ENCODE measurements at places on chromosomes 7 and 10.

GRCh38 chr10:94219829-94220228 lies 142.9 kb downstream of the NOC3L start:
- no peak for DNase-seq

DNA sequence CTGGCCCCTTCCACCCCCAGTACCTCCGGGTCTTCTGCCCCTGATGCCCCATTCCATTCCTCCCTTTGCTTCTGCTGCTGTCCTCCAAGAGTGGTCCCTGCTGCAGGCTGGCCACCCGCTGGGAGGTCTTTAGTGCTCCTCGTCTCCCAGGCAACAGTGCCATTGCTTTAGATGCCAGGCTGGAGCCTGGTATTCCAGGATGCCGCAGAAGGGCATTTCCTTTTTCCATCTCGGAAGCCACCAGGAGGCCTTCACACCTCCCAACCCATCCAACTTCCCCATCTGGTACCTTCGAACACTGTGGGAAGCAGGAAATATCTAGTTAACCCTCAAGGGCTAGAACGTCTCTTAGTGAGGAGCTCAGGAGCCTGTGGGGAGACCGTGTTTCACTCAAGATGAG lies 92.9 kb upstream of the DUSP5 start:
- DNase-seq = no peak

GRCh38 chr10:5776881-5777197 lies 36.4 kb downstream of the GDI2 start:
- DNase-seq = peak; percentile 51

GRCh38 chr7:90574820-90575187 lies 21.3 kb upstream of the CDK14 start:
- DNase-seq = no peak

DNA sequence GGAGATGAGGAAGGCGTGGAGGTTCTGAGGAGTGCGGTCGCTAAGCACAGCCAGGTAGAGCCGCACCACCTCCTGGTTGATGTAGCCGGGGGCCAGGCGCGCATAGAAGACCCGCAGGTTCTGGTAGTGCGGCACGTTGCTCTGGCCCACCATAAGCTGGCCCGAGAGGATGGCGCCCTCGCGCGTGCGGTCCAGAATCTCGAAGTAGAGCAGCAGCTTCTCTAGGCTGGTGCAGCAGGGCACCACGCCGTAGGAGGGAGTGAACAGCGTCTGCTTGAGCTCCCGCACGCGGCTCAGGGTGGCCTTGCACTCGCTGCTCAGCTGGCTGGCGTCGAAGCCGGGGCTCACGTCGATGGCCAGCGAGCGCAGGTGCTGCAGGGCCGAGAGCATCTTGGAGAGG lies 77.8 kb upstream of the TNRC18 start:
- DNase-seq = no peak

- DNase-seq = no peak
Measured at GRCh38 chr7:6886198-6886597, 60.1 kb upstream of the CCZ1B start.

DNA sequence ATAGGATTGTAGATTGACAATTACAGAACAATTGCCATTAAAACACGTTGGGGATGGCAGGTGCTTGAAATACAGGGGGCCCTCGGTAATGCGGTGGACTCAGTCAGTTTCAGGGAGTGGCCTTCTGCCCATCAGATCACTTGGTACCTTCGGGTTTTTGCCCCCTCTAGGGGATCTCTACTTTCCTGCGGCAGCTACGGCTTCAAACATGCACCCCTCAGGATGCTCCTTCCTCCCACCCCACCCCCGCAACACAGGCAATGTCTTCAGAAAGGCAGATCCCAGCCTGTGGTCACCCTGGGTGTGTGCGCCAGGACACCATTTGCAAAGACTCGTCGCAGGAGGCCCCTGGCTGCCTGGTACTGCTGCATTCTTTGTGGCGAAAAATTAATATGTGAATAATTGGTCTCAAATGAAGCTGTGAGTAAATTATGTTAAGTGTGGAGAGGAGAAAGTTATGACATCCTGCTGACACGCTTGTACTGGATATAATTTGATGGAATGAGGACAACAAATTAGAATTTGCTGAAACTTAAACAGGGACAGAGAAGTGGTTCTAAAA lies 431.0 kb upstream of the MKI67 start:
- no peak for DNase-seq

GRCh38 chr10:106424054-106424453 lies 740.5 kb downstream of the SORCS1 start:
- DNase-seq = peak; percentile 95

DNA sequence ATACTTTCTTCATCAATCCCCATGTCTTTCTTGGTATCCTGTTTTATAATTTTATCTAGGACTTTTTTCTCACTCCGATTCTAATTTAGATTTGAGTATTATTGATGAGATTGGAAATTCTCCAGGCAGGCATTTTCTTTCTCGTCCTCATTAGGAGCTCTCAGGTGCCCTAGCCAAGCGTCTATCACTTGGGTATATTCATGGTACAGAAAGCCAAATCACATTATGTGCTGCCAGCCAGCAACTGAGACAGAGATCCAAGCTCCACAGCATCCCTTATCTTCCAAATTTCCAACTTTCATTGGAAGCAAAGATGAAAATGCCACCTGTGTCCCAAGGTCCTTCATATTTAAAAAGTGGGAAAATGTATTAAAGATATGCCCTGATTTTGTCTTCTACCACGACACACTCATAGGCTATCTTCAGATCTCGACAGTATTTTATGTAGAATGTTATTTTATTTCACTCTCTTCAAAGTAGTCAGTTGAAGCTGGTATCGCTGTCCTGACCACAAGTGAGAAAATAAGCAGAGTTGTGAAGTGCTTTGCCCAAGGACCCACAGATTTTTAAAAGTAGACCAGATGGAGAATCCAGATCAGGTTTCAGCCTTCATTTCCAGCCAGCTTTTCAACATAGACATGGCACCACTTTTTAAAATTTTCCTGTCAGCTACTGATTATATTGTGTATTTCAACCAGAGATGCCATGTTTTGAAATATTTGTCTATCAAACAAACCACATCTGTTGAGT lies 773.4 kb downstream of the CNTNAP2 start:
- DNase-seq = no peak

DNA sequence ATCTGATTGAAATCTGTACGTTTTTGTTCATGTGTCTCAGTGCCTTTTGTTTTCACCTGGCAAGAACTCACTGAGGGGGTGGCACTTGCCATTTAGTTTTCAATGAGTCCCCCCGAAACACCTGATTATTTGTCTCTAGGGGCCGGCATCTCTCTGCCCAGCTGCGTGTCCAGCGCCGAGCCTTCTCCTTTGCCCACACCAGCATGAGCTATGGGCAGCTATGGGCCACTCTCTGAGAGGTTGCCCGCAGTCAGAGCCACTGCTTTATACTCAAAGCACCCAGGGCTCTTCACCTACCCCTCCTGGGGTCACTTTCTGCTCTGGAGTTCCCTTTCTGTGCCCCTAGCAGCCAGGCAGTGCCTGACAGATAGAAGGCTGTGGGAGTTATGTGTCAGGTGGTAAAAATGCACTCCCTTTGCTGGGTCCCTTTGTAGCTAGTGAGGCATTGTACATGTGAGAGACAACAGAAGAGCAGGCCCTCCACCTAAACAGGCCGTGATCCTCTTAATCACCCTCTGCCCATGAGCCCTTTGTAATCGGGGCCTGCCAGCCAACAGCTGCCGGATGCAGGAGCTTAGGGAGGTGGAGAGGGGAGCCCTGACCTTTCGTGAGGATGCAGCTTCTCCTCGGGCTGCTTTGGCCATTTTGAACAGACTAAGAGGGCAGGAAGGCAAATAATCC lies 133.1 kb upstream of the NPS start:
- no peak for DNase-seq

GRCh38 chr10:116260599-116260998 lies 12.4 kb downstream of the GFRA1 start:
- no peak for DNase-seq

DNA sequence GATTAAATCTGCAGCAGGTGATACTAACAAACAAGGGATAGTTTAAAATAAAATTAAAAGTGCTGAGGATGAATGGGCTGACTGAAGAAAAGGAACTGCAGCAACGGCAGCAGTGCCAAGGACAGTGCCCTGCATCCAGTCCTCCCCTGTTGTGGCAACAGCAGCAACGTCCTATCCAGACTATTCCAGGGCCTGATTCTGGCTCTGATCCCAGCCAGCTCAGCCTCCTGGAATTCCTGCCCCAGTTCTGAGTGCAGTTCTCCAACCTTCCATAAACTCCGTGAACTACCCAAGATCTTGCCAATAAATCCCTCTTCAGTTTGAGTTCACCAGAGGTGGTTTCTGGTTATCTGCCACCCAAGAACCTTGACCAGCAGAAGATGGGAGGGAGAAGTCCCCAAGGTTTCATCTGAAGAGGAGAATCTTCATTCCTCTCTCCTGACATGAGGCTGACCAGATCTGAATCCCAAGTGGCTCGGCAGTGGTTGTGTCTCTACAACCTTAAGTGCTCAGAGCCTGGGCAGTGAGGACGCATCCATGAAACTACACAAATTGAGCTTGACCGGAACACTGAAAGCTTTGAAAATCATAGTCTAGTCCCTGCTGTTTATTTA lies 115.8 kb downstream of the SORBS1 start:
- peak; percentile 70 for DNase-seq

DNA sequence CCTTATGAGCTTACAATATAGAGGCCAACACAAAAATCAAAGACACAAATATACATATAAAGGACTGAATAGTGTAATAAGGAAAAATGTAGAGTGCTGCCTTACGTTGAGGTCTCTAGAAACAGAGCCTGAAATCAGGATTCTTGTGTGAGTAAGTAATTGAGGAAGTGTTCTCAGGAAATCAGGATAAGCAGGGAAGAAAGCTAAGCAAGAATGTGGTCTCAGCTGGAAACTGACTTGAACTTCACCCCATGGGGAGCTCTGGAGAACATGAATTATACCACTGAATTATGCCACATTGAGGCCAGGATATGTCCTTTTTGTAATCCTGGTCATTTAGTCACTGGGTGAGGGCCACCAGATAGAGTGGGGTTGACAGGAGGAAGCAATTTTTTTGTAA lies 191.9 kb downstream of the ETV1 start:
- no peak for DNase-seq

DNA sequence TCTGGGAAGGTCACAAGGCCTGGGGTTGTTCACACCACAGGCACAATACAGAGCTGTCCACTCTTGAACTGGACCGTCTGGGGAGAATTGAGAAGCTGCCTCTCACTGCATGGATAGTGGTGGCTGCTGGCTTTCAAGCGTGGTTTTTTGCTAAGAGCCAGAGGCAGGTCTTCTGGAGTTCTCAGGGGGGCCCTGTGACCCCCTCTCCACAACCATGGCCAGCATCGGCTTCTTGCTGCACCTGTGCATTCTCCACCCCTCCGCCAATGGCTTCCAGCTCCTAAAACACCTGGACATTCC lies 140.3 kb downstream of the ADCY1 start:
- no peak for DNase-seq

DNA sequence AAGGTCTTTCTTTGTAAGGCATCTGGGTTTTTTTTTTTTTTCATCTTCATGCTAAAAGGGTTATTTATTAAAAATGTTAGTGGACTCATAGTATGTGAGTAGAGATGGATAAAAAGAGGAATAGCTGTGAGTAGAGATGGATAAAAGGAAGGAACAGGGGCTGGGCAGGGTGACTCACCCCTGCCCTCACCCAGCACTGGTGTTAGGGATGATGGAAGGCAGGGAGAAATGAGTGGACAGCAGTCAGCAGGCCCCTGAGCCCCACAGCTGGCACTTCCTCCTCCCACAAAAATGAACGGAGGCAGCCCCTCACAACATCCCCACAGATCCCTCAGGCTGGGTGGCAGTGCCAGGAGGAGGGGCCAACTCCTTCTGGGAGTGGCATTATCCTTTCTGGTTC lies 39.3 kb downstream of the ANTXRL start:
- no peak for DNase-seq

GRCh38 chr10:76408646-76409045 lies 977.2 kb downstream of the LRMDA start:
- DNase-seq = no peak

DNA sequence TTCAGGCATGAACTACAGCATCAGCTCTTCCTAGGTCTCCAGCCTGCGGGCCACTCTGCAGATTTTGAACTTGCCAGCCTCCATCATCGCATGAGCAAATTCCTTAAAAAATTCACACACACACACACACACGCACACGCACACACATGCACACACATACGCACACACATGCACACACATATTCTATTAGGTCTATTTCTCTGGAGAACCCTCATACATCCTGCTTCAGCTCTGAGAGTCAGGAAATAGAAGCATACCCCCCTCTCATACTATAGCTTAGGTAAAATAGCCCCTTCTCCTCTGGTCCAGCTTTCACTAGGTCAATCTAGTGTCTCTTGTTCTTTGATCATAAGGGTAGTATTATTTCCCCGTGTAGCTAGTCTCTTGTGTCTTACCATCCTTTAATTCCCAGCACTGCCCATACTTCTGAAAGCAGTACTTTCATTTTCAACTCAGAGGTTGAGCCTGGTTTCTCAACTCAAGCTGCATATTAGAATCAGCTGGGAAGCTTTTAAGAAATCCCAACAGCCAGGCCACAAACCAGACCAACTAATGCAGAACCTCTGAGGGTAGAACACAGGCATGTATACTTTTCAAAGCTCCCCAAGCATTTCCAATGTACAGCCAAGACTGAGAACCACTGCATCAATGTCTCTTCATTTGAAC lies 30.9 kb upstream of the ITGB8 start:
- peak; percentile 5 for DNase-seq

DNA sequence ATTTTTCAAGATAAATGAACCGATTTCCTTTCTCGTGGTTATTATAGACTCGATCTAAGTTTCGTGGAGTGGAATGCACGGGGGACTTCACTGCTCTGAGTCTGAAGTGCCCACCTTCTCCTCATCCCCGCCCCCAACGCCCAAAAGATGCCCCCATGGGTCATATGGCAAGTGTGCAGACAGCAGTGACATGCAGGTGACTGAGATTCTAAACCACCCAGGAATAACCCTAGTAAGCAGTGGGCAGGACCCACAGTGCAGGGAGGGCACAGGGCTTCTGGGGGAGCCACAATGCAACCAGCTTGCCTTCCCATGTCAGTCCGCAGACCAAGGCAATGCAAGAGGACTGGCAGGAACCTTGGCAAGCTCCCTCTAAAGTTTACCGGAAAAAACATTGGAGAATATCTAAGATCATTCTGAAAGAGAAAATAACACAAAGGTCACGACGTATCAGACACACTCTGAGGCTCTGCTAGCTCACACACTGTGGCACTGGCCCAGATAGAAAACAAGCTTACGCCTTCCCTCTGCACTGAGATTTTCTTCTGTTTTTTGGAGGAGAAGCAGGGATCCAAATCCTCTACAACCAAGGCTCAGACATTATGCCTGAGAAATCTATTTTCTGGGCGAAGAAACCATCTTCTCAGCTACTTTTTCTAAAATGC lies 239.6 kb downstream of the MAD1L1 start:
- no peak for DNase-seq

GRCh38 chr10:35642035-35642792 lies at the start of gene FZD8:
Gene FZD8 (minus strand): TSS chr10:35642296. CDS start chr10:35641429, 867 bp downstream.
- DNase-seq = peak; percentile 95

GRCh38 chr7:42227541-42227935 lies 9.5 kb downstream of the GLI3 start:
- peak; percentile 56 for DNase-seq

- no peak for DNase-seq
Measured at GRCh38 chr10:14588084-14588937, 186.4 kb downstream of the FAM107B start.

Measured in mammary epithelial cell (primary cell).